ENCODE measurements at places on chromosomes 5 and 9.

DNA sequence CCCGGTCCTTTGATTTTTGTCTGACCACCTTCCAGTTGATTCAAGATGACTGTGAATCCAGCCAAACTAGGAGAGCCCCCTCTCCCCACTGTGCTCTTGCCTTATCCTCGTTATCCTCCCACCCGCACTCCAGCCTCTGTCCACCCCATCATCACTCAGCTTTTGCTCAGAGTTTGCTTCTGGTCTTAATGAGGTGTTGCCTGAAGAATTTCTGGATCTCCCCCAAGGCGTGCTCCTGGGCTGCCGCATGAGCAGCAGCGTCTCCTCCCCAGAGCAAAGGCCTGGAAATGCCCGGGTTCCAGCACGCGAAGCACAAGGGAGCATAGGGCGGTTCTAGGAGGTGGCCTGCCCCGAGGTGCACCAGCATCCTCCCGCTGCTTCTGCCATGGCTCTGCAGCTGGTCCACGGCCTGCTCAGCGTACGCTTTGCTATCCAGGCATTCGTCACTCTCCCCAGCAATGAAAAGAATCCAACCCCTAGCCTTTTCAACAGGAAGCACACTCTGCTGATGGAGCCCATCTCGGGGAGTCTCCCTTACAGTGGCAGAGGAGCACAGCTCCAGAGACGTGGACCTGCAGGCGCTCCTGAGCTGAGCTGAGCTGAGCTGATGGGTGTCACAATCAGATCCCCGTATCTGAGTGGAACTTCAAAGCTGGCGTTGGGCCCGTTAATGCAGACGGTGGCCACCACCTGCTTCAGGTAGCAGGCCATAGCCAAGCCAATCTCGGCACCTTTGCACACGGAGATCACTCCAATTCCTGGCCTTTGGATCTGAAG is 50.7 kb downstream of the BAAT start:
- no peak for DNase-seq

DNA sequence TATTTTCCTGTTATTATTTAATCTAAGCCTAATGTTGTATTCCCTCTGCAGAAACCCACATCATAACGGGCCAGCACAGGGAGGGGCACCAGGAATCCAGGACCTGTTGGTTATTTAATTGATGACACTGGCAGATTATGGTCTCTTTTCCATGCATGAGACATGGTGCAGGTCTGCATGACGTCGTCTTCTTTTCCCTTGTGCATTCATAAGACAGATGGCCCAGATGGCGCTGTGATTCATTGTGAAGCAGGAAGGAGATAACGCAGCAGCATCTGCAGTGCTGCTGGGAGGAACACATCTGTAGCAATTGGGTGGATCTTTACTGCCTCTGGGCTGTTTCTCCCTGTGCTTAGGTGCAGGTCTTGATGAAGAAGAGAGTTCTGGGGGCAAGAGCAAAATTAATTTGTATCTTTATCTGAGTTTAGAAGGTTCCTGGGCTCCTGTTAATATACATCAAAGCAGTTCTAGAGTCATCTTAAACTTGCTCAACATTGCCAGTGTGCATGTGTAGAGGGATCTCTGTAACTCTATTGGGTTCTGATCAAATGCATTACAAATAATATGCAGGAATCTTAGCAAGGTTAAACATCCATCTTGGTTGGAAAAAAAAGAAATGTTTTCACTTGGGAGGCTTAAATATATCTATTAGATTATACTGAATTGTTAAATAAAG is 176.1 kb downstream of the PCSK1 start:
- DNase-seq, result no peak

GRCh38 chr5:127580731-127581130 is 63.3 kb downstream of the PRRC1 start:
- DNase-seq, result no peak

DNA sequence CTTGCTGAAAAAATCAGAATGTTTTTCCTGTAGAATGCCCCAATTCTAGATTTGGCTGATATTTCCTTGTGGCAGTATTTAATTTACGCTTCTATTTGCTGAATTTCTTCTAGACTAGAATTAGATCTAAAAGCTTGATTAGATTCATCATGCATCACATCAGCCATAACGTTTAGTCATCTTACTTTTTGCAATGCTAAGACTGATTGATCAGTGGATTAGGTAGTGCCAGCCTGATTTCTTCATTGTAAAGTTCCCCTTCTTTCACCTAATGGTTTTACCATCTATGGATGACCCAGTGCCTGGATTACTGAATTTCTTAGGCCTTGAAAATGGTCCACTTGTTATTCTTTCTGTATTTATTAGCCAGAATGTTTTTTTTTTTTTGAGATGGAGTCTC is 83.9 kb downstream of the PBX3 start:
- DNase-seq, result no peak

GRCh38 chr5:58893551-58893950 is 310.7 kb downstream of the RAB3C start:
- DNase-seq, result no peak

GRCh38 chr9:86115886-86116285 is 16.5 kb upstream of the GOLM1 start:
- no peak for DNase-seq

DNA sequence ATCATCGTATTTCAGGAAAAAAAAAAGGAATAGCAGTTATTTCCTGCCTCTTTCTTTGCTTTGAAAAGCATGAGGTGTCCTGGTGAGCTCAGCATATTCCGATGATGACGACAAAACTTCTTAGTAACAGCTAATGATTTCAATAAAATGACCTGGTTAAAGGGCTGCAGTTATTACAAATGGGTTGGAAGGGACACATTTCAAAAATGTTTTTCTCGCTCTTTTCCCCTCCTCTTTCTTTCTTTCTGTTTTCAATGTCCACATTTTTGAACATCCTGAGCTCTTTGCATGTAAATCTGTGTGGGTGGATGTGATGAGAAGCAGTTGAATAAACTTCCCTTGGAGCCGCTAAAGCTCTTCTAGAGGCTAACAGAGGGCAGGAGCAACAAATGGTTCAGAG is 186.8 kb upstream of the SLC27A6 start:
- DNase-seq, result no peak

DNA sequence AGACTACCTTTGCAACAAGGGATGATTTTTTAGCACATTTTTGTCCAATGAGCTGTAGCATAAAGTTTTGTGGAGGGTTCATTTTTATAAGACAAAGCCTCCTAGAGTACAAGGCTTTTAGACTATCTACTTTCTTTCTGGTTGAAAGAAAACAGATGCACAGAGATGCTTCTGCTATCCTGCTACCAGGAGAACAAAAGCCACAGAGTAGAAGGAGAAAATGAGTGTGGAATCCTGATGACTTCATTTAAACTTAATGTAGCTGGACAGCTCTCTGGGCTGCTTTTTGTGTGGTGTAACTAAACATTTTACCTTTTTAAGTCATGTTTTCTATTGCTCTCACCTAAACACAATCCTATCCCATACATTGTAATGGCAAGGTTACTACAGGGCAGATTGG is 1009.4 kb downstream of the TLE1 start:
- DNase-seq, result no peak

DNA sequence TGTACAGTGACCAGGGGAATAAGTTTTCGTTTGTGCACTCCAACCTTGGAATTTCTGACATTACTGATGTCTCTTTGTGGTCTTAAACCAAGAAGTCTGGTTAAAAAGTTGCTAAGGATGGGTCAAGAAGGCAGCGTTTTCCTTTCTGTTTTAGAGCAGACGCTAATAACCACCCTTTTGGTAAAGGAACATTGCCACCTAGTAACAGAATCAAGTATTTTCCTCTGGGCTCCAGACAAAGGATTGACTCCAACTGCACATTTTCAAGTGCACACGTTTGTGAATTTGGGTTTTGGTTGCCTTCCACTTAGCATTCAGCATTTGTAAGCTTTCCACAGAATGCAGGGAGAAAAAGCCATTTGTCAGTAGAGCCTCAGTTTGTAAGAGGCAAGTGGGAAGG is 22.2 kb upstream of the CEP78 start:
- no peak for DNase-seq

GRCh38 chr9:107316795-107317661 is 33.9 kb downstream of the RAD23B start:
- DNase-seq, result no peak

DNA sequence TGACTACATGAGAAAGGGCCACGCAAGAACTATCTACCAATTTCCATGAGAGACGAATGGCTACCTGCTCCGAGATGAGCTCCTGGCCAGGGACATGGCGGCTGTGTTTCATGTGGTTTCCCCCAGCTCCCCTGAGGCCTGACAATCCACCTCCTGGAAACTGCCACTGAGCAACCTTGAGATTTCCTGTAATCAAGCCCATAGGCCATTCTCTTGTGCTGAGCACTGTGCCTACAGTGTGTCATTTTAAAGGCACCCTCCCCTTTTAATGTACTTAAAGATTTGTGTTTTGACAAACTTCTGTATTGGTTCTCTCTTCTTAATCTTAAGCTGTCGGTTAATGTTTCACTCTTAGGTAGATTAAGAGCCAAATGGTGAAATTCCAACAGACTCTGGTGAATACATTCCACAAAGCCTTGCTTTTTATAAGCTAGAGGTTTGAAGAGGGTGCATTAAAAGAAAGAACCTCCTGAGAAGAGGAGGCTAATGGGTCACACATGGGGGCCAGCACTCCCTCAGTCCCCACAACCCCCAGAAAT is 72.3 kb downstream of the SECISBP2 start:
- DNase-seq, result no peak

All from activated T-helper 1 cell treated with anti-CD3 and anti-CD28 coated beads, Interleukin-2, amount 50 U/mL, for 16 hours (primary cell).